ENCODE measurements at places on chromosomes 5 and 9.

DNA sequence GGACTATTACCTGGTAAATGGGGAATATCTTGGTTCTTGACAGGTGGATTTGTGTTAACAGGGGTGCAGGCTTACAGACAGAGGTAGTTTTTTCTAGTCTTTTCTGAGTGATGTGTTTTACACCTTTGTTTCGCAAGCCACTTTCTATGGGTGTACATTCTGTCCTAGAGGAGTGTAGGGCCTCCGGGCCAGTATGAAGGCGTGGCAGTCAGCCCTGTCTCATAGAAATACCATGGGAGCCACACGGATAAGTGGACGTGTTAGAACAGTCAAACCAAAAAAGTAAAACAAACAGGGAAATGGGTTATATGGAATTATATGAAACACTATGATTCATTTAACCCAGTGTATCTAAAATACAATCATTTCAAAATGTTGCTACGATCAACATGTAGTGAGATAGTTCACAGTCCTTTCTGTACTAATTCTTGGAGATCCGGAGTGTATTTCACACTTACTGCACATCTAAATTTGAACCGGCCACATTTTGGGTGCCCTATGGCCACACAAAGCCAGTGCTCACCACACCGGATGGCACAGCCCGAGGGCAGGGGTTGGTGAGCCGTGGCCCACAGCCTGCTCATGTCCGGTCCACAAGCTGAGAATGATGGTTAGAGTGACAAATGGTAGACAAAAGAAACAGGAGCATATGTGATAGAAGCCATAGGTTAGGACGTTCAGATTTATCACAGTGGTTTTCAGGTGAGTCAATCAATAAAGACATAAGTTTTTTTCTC is 80.1 kb upstream of the IRX4 start:
- DNase-seq: no peak

GRCh38 chr5:114790403-114790792 is 379.3 kb downstream of the TRIM36 start:
- DNase-seq: no peak

GRCh38 chr5:133269691-133270090 is 217.9 kb downstream of the HSPA4 start:
- no peak for DNase-seq

GRCh38 chr9:106528158-106528557 is 334.8 kb upstream of the ZNF462 start:
- no peak for DNase-seq

DNA sequence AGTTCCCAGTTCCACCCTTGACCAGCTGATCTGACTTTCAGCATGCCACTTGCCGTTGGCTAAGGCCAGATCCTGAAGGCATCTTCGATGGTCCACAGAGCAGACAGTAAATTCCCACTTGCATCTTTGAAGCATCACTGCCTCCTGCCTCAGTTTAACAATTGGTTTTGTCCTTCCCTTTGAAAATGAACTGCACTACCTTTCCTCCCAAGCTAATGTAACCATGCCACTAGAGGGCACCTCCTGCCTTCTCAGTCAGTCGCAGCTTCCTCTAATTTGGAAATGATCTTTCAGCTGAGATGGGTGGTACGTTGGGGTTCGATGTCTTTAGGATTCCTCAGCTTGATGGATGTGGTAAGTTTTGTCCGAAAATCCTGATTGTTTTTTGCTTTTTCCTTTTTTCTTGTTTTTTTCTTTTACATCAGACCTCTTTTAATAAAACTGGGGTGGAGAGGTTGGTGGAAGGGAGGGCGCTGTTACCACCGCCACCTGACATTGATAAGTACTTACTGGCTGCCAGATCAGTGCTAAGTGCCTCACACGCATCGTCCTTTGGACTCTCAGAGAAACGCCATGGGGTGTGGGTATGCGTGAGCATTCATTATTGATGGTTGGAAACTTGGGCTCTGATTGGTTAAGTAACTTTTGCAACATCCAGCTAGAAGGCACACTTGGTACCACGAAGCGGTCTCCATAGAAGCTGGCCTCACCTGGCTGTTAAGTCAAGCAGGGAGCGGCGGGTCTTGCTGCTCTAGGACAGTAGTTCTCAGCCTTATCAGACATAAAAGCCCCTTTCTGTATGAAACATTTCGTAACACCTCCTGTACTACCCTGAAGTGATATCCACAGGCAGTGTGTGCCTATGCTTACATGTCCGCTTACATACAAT is 16.9 kb downstream of the PTTG1 start:
- peak; percentile 44 for DNase-seq

- no peak for DNase-seq
Observed at GRCh38 chr9:69916950-69917349, 96.3 kb downstream of the CFAP95 start.

DNA sequence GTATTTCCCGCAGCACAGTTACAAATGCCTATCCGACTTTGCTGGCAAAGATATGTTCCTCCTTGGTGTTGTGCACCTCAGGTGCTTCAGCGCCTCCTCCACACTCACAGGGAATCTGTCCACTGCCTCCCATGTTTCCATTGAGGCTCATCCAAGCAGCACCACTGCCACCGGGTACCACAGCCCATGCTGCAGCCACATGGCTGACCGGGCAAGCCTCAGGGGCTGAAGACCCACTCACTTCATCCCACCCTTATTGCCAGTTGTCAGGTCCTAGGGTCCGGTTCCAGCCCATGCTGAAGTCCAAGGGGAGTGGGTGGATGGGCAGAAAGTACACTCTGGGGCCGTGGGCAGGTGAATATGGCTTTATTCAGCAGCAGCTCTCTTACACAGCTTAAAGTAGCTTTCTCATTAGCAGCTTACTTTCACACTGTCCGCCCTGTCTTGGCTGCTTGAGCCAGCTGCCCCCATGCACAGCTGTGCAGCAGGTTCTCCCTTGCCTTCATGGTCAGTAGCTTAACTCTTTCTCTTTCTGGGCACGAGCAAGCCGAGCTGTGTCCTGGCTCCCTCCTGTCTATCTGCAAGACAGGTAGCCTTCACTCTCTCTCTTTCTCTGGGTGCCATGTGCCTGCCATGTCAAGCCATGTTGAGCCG is 1052.3 kb downstream of the PTPRD start:
- no peak for DNase-seq

DNA sequence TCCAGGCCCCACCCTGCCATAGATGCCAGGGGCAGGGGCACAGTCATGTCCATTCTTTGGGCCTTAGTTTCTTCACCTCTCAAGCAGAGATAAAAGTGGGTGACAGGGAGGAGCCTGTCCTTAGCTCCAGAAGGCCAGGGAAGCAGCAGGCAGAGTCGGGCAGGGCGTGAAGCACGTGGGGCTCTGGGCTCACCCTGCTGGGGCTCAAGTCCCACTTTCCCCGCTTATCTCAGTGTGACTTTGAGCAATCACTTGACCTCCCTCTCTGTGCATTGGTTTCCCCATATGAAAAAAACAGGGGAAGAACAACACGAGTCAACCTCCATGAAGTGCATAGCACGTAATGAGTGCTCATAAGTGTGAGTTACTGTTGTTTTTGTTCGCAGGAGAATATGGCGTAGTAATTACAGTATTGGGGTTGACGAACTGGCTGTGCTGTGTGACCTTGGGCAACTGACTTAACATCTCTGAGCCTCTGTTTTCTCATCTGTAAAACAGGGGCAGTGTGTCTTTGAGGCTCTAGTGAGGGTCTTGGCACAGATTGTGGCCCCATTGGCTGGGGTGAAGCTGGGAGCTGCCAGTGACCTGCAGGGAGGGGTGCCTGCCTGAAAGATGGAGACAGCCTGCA is 39.9 kb upstream of the HAND1 start:
- no peak for DNase-seq

- peak; percentile 12 for DNase-seq
Observed at GRCh38 chr9:91253488-91253887, 108.2 kb downstream of the AUH start.

DNA sequence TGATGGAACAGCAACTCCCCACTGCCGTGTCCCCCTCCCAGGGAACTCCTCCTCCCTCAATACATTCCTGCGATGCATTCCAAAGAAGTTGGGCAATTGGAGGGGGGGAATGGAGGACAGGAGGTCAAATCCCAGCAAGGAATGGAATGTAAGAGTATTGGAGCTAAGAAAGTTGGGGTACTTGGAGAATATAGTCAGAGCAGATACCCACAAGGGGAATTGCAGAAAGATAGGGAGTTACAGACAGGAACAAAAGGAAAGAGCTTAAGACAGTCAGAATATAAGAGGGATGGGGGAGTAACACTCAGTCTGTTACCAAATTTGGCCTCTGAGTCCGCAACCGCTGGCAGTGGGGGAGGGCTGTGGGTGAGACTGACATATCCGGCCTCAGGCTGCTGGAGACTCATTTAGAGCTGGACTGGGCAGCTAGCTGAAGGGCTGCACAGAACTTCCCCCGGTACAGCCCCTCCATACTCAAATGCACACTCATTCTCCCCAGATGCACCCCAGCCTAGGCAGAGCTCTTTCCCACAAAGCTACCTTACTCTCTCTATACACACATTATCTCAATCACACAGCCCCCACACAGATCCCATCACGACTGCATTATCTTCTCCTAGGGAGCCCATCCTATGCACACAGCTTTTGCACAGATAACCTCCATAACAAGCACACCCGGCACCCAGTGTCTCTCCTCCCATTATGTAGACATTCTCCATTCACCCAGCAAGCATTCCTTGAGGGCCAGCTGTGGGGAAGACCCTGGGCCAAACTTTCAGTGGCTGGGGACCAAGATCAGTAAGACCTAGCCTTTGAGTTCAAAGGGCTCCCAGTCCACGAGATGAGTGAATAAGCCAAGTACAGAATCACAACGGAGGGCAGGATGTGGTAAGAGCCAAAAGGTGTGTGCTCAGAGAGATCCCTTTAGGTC is 3.7 kb downstream of the TLN1 start:
- DNase-seq: no peak

DNA sequence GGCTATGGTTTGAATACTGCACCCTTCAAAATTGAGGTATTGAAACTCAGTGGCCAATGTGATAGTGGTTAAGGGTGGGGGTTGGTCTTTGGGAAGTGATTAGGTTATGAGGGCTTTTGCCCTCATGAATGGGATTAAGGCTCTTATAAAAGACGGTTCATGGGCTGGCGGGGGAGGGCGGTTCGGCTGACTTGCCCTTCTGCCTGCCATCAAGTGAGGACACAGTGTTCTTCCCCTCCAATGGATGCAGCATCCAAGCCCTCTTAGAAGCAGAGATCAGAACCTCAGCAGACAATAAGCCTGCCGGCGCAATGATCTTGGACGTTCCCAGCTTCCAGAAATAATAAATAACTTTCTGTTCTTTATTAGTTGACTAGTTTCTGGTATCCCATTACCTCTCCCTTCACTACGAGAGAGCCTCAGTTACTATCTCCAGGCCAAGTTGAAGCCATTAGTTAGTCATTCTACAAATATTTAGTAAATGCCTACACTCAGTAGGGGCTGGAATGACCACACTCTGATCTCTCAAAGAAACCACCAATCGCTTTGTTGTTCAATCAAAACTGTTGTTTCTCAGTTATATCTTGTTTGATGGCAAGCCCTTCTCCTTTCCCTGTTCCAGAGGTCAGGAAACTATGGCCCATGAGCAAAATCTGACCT is 219.3 kb downstream of the TSSK1B start:
- DNase-seq: no peak

- no peak for DNase-seq
Observed at GRCh38 chr9:80605129-80605528, 1033.4 kb downstream of the TLE4 start.

DNA sequence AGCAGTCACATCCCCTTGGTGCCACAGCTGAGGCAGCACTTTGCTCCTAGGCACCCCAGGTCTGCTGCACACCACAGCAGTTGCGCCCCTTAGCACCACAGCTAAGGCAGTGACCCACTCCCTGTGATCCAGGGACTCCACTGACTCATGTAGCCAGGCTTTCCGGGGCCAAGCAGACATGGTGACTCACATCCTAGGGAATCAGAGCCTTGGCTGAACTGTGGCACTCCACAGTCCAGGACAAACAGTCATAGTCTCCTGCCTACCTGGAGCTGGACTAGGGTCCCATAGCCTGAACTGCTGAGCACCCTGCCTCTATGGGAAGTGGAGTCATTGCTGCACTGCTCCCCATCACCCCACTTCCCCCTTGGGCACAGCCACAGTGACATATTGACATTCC is 338.7 kb downstream of the NPR3 start:
- DNase-seq: no peak

- no peak for DNase-seq
Observed at GRCh38 chr9:123097430-123098095, 64.1 kb downstream of the GPR21 start.

- no peak for DNase-seq
Observed at GRCh38 chr9:111622626-111623025, 8.5 kb upstream of the DNAJC25 start.

GRCh38 chr9:2559192-2560152 is 62.1 kb upstream of the VLDLR start:
- DNase-seq: no peak

GRCh38 chr5:36150676-36151433 is 832 bp downstream of the LMBRD2 start:
- no peak for DNase-seq

GRCh38 chr5:152532714-152533113 is 127.6 kb upstream of the NMUR2 start:
- DNase-seq: no peak

DNA sequence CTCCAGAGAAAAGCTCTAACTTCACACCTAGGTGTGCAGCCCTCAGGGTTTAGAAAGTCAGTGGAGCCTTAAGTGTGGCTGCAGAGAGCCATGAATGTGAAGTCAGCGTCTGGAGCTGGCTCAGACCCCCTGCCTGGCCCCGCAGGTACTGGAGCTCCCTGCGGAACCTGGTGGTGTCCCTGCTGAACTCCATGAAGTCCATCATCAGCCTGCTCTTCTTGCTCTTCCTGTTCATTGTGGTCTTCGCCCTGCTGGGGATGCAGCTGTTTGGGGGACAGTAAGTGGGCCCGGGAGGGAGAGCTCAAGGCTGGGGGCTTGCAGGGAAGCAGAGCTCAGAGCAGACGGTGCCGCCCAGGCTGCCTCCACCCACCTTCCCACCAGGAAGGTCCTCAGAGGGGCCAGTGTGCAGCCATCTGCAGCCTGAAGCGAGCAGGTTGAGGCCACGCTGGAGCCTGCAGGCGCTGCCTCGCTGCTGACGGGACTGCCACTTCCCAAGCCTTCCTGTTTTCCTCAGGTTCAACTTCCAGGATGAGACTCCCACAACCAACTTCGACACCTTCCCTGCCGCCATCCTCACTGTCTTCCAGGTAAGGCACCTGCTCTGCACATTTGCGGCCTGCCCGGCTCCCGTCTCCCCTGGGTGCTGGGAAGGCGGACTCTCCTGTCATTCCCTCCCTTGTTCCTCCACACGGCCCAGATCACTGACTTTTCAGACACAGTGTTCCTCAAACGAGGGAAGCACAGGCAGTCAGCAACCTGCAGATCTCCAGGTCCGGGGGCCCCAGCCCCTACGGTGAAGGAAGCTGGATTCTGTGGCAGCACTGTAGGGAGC is 108.9 kb downstream of the CACNA1B start:
- DNase-seq: no peak

- no peak for DNase-seq
Observed at GRCh38 chr9:80134487-80134886, 562.7 kb downstream of the TLE4 start.
